AG09309 (cell line): ENCODE measurements at places on chromosomes 11 and 22.
A peak's percentile ranks its signal among the peaks of the same experiment; 100 is the strongest.

GRCh38 chr22:38479096-38479837 is 11.4 kb downstream of the KDELR3 start:
- no peak for DNase-seq

DNA sequence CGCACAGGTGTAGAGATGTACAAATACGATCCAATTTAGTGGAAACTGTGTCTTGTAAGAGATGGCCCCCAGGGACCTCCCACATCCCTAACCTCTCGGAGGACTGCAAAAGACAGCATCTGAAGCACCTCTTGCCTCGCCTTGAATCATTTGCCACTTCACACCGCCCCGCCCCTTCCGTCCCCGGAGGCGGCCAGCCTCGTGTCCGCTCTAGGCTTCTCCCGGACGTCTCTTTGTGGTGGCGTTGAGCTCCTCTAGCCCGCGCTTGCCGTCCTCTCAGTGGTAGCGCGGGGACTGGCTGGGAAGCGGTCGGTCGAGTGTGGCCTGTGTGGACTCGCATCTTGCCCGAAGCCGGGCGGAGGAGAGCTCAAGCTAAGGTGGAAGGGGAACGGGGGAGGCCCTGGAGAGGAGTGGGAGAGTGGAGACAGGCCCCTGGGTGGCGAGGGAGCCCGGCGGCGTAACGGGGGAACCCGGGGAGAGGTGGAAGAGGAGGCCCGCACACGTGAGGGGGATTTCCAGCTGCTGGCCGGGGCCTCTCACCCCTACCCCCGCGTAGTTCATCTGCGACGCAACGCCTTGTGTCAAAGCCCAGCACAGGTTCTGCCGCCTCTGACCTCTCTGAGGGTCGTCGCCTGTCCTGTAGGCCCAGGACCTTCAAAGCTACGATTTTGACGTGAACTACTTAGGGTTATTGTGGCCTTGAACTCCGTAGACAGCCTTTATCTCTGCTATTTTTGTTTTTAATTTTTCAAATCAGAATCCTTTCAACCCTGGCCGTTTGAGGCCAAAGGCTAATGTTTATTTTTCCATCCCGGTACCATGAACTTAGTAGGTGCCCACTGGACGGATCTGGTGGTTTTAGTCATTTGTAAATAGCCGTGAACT is at the start of gene ARL14EP:
Gene ARL14EP, plus strand, starts transcription at position 279 of the 885 bp plus-strand sequence. CDS start 7,845 bp downstream, outside the sequence.
- peak; percentile 84 for DNase-seq

DNA sequence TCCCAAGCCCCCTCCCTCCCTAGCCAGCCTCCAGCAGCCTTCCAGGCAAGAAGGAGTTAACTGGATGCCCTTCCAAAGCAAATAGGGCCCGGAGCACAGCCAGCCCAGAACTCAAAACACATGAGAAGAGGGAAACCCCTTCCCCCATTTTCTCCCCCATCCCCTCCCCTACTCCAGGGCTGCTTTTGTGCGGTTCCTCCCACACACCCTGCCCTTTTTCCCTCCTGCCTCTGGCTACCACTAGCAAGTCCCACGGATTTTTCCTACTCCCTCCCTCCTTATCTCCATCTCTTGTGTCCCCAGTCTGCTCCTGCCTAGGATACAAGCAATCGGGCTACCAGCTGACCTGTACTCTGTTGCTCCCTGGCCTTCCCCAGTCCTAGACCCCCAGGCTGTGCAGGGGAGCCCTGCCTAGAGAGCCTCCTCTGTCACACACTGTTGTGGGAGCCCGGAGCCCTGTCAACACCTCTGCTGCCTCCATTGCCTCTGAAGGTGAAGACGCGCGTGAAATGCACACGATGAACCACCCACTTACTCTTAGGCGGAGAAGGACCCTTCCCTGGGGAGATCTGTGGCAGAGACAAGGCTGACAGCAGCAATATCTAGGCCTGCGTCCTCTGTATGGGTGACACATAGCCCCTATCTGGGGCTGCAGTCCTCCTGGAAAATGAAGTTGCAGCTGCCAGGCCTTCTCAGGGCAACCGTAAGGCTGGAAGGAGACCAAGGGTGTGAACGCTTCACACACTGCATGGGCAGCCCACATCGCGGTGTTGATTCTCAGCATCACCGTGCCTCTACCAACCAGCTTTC is 282.8 kb downstream of the MN1 start:
- DNase-seq: no peak

GRCh38 chr11:72799441-72799840 is 5.6 kb upstream of the STARD10 start:
- no peak for DNase-seq

- DNase-seq: no peak
Measured at GRCh38 chr11:100719362-100719761, 32.3 kb downstream of the ARHGAP42 start.

DNA sequence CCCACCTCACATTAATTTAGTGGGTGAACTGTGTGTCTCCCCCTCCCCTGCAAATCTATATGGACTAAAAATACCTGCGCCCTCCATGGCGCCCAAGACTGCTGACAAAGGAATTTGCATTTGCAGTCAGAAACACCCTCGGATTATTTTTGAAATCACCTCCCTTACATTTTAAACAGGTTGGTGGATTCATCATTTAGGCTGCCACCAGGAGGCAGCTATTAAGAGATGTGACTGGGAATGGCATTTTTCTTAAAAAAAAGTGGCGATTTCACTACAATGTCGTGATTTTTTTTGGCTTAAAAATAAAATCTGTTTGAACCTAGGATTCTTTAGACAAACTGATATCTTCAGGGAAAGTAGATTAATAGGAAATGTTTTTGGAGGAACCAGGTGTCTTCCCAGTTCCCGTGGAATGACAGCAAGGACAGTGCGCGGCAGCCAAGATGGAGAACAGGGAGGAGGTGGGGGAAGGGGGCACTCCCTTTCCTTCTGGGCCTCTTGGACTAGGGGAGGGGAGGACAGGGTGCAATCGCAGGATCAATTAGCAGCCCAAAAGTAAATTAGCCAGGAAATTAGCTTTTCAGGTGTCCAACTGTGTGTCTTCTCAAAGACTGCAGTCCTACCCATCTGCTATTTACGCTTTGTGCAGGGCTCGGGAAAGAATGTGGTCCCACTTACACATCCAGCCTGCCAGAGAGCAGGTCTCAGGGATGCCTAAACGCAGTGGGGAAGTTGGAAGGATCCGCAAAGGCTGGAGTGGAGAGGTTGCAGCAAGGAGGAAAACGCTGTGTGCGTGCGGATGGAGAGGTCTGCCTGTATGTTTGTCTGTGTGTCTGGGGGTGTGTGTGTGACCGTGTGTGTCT is 496.4 kb downstream of the NTM start:
- no peak for DNase-seq

DNA sequence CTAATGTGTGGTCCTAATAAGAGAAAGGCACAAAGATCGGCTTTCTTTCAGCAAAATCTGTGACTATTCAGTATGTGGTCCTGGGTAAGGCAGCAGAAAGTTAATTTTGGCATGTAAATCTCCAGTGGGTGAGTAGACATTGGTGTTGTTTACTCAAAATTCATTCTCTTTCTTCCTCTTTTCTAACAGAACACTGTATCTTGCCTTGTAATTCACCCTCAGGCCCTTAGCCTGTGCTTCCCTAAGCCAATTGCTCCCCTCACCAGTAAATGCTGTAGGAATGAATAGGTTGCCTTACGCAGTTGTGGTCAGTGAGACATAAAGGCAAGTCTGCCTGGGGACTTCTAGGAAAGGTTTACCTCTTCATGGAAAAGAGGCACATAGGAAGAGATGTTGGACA is 49.9 kb upstream of the PDE3B start:
- DNase-seq: no peak

DNA sequence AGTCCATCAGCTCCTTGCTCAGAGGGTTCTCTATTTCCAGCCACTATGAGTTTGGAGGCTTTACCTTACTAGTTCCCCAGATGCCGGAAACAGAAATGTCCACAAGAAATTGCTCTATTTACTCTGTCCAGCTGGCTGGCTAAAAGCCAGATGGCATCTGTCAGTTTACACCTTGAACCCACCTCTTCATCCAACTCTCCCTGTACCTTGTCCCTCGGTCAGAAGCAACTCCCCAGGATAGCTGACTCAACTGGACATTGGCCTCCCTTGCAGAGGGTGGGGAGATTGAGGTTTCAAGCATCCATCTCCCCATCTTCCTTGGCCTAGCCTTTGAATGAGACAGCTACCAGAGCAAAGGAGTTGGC is 1.7 kb downstream of the C2CD2L start:
- no peak for DNase-seq

GRCh38 chr11:104912102-104912501 is 13.8 kb upstream of the CASP12 start:
- no peak for DNase-seq

DNA sequence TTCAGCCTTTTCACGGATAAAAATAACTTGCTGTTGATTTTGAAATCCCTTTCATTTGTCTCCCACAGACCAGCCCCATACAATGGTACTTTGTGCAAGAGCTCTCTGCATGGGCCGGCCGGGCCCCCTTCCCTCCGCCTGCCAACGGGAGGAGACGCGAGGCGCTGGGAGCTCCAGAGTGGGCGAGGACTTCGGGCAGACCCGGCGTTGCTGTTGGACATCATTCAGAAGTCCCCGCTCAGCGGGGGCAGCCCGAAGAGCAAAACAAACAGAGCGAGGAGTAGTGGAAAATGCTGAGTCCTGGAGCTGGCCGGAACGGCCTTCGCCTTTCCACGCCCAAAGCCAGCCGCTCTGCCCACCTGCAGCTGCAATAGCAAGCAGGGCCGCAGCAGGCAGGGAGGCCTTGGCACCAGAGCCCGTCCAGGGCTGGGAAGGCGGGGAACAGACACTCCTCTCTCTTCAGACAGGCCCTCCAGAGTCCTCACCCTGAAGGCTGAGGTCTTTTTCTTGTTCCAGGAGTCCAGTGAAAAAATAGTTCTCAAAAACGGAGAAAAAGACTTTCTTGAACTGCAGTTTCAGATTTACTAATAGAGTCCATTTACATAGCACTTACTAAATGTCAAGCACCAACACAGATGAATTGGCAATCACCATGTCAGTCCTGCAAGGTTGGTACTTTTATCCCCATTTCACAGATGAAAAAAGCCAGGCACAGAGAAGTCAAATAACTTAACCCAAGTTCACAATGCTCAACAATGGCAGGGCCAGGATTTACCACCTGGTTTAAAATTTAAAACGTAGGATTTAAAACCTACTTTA is 135.5 kb downstream of the ETS1 start:
- no peak for DNase-seq

- peak; percentile 14 for DNase-seq
Measured at GRCh38 chr11:11701070-11701469, 79.3 kb upstream of the GALNT18 start.

- no peak for DNase-seq
Measured at GRCh38 chr11:56889986-56890385, 98.7 kb upstream of the OR5AK2 start.

DNA sequence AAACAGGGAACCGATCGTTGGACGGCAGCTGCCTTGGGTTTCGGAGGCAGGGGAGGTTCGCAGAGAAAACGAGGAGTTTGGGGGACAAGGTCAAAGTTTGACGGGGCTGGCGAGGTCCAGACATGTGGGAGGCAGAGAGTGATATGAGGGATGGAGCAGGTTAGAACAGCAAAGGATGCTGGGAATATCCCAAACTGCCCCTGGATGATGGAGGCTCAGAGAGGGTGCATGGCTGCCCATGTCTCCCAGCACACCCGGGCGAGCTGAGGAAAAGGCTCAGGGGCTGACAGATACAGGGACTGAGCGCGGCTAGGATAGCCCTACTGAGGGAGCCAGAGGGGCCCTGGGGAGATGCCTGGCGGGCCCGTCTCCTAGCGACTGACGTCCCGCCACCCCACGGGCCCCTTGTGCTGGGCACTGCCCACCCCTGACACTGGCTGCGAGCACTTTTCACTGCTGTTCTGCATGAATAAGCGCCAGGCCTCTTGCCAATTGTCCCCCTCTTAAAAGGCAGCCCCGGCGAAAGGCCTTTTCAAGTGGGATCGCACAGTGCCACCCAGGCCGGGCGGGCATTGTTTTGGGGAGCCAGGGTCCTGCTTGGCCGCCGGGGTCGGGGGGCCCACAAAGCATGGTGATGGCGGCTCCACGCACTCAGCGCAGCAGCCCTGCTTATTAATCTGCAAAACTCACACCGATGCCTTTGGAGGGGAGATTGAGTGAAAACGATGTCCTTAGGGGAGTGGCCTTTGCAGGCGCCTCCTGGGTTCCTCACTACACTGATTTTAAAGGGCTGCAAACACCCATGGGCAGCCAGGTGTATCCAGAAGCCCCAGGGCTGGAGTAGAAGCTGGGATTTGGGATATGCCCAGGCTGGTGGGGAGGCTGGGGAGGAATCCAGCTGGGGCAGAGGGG is 90.0 kb upstream of the LINC01488 start:
- no peak for DNase-seq

- peak; percentile 11 for DNase-seq
Measured at GRCh38 chr11:71372693-71373657, 75.2 kb downstream of the DHCR7 start.

- DNase-seq: no peak
Measured at GRCh38 chr11:451738-452137, 1.7 kb downstream of the PTDSS2 start.

- no peak for DNase-seq
Measured at GRCh38 chr11:130062026-130062425, 7.7 kb upstream of the APLP2 start.

DNA sequence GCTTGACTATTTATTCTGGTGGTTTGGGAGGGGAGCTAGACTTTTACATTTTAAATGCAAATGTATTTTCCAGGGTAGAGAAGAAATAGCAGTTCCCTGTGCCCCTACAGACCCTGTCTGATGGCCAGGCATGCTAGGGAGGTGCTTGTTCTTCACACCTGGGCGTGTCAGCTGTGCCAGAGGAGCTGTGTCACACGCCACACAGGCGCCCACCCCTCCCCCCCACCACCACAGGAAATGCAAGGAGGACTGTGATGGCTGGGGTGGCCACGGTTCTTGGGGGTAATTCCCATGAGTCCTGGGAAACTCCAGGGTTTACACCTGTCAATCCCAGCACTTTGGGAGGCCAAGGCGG is 82.2 kb downstream of the FLI1 start:
- no peak for DNase-seq

GRCh38 chr11:88098289-88098688 is 77.0 kb downstream of the RAB38 start:
- DNase-seq: no peak

- no peak for DNase-seq
Measured at GRCh38 chr22:43995057-43995685, 28.9 kb upstream of the PARVB start.

DNA sequence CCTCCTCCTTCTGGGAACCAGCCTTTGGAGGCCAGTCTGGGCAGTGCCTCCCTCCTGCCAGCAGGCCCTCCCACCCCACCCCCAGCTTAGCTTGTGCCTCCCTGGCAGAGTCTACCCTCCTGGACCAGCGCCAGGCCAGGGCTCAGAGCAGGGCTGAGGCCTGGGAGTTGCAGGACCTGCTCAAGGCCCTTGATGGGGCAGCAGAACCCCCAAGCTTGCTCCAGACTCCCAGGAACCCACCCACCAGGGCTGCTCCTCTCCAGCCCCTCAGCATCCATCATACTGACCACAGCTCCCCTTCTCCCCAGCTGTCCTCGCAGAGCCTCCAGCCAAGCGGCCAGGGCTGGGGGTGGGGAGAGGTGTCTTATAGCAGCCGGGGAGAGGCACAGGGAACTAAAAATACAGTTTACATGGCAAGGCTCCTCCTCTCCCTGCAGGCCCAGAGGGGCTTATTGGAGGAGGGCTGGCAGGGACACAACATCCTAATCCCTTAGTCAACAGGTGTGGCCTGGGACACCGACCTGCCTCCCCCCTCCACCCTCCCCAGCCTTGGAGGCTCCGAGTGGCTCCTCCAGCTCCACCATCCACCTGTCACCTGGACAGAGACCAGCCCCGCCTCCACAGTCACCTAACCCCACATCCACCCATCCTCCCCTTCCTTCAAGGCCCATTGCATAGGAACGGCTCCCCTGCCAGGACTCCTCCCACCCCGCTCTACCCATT is 5.2 kb upstream of the MB start:
- no peak for DNase-seq

GRCh38 chr11:102886999-102887398 is 12.2 kb upstream of the MMP12 start:
- DNase-seq: no peak
